Lung (tissue), 17 donors: ENCODE measurements at places on chromosomes 1 and 21. TPM values are rescaled to one million over a fixed set of nuclear protein-coding genes. Genes with fewer than 3 reads are reported as not detected.

DNA sequence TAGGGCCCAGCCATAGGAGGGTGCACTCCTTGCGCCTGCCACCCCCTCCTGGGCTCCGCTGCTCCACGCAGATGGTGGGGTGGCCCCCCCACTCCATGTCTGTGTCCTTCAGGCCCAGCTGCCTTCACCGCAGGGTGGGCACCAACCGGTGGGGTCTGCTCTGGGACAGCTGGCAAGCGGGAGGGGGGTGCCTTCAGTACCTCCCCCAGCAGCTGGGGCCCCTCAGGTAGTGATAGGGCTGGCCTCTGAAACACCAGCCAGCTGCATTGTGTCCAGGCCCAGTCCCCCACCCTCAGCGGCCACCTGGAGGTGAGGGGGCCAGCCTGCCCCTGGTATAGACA, 360 bp downstream of the GJC2 start:
- DNase-seq = no peak

GRCh38 chr1:183699616-183700160, 46.6 kb upstream of the APOBEC4 start:
- no peak for DNase-seq

- no peak for DNase-seq
These were observed 30.7 kb upstream of the TARBP1 start for GRCh38 chr1:234509457-234510328.

Gene TMPRSS15
- not detected for total RNA-seq

Gene PODN
- total RNA-seq = 12.9 TPM

Gene ITLN2
- total RNA-seq = 1.6 TPM

GRCh38 chr1:65165269-65165993, 17.4 kb downstream of the AK4 start:
- no peak for DNase-seq

DNA sequence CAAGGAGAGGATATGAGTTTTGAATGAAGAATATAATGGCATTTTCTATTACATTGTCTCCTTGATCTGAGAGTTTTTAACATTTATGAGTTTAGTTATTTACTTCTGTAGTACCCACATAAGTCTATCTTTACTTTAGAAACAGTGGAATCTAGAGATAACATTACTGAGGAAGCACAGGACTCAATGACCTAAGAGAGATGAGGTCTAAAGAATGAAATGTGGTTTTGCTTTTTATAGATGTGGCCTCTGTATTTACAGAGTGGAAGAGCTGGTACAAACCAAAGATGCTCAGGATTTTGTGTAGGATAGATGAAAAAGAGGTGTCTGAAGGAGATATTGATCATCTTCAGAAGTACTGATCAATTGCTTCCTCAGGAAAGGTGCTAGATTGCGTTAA, 177.3 kb downstream of the KCTD3 start:
- DNase-seq = no peak
